ENCODE measurements at places on chromosomes 5 and 9.

- DNase-seq: peak; percentile 8
Measured at GRCh38 chr9:88593537-88594185, 58.7 kb downstream of the NXNL2 start.

GRCh38 chr5:59532979-59533729 is 360.4 kb downstream of the PDE4D start:
- no peak for DNase-seq

DNA sequence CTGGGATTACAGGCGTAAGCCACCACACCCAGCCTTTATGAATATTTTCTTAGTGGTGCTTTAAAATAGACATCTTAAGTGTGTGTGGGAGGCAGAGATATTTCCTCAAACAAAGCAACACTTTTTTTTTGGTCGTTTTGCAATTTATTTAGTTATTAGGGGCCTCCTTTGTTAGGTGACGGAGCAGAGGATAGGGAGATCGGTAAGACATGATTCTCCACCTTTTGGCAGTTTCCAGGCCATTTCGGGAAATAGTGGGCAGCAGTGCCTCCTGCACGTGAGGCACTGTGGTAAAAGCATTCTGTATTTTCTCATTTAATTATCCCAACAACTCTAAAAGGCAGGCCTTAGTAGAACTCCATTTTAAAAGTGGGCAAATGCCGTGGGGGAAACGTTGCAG is 1.9 kb downstream of the OCLN start:
- DNase-seq: no peak

DNA sequence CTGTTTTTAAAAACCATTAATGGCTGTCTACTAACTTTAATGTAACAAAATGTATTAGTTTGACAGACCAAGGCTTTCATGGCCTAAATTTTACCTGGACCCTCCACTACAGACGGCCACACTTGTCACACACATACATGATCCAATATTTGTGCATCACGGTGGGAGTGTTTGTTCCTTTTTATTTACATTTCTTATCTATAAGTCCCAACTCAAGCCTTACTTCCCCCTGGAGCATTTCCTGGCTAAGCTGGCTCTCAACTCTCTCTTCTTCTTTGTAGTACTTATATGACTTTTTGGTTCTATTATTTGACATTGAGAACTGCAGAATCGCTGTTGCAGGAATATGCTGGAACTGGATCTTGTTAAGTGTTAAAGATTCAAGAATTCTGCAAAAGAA is 534.4 kb downstream of the RAB3C start:
- no peak for DNase-seq

GRCh38 chr5:127887282-127887681 is 184.1 kb downstream of the CCDC192 start:
- no peak for DNase-seq

- no peak for DNase-seq
Measured at GRCh38 chr9:19074836-19075235, 25.6 kb downstream of the RRAGA start.

GRCh38 chr5:169656125-169656901 is 19.2 kb downstream of the DOCK2 start:
- no peak for DNase-seq

Measured in NCI-H2171 treated with DMSO at 0.1 percent for 48 hours (cell line).